ENCODE measurements at places on chromosomes 7 and 10.
A peak's percentile ranks its signal among the peaks of the same experiment; 100 is the strongest.

- DNase-seq = no peak
These were observed 173.9 kb downstream of the HERPUD2 start for GRCh38 chr7:35520810-35521625.

GRCh38 chr7:19024261-19024660 lies 93.2 kb downstream of the TWIST1 start:
- peak; percentile 22 for DNase-seq

GRCh38 chr10:13915710-13916109 lies 328.9 kb downstream of the PRPF18 start:
- DNase-seq = no peak

DNA sequence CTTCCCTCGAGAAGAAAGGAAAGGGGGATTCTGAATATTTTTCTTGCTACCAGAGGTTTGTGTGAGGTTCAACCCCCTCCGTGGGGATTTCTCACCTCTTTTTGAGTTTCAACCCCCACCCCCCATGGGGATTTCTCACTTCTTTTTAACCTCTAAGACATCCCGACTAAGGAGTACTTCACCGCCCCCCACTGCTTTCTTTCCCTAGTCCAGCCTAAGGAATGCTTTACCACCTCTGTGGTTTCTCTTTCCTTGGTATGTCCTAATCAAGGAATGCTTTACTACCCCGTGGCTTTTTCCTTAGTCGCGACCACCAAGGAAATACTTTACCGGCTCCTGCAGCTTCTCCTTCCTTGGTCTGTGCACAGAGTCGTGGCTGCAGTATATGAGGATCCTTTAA lies 149.4 kb downstream of the LYZL1 start:
- DNase-seq = no peak

DNA sequence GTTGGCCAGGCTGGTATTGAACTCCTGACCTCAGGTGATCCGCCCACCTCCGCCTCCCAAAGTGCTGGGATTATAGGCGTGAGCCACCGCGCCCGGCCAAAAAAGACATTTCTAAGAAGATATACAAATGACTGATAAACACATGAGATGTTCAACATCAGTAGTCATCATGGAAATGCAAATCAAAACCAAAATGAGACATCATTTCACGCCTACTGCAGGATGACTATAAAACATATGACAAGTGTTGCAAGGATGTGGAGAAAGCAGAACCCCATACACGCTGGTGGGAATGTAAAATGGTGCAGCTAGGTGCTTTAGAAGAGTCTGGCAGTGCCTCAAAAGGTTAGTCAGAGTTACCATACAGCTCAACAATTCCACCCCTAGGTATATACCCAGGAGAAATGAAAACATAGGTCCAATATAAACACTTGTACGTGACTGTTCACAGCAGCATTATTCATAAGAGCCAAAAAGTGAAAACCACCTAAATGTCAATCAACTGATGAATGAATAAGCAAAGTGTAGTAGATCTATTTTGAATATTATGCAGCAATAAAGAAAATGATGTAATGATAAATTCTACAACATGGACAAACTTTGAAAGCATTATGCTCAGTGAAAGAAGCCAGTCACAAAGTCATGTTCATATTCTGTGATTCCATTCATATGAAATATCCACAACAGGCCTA lies 24.5 kb downstream of the TMEM209 start:
- no peak for DNase-seq

DNA sequence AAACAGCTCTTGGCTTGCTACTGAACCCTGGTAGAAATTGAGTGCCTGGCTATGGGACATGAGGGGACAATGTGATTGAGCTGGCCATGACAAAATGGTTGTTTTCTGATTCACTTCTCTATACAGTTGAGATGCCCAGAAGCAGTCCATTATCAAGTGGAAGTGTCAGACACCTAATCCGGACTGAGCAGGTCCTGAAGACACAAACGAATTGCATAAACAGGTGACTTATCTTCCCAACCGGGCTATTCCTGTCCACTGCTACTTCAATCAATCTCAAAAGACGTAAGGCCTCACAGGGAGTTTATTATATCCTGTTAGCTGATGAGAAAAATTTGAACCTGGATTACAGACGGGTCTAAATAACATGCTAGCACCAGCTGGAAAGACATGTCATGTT lies 105.5 kb upstream of the WAC start:
- no peak for DNase-seq

GRCh38 chr10:124009231-124010015 lies 84.0 kb downstream of the CHST15 start:
- no peak for DNase-seq

DNA sequence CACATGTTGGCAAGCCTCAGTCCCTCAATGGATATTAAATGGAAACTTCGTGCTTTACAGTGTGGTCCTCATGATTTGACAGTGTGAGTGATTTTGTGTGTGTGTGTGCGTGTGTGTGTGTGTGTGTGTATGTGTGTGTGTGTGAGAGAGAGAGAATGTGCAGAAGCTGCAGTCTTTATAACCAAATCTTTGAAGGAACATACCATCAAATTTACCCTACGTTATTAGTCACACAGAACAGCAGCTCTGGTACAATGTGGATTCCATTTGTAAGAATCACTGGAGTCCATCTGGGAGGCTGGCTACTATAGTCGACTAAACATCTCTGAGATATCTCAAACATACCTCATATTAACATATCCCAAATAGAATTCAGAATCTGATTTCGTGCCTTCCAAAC lies 928.0 kb upstream of the POT1 start:
- no peak for DNase-seq

GRCh38 chr10:8628351-8628750 lies 573.9 kb downstream of the GATA3 start:
- DNase-seq = no peak

All from kidney glomerular epithelial cell (primary cell).